Fibroblast of skin of back (primary cell): ENCODE measurements at places on chromosomes 2 and 18.

GRCh38 chr2:29601321-29601720, 320.1 kb downstream of the ALK start:
- DNase-seq = no peak

GRCh38 chr2:164843346-164843911, 1.8 kb upstream of the COBLL1 start:
- no peak for DNase-seq

DNA sequence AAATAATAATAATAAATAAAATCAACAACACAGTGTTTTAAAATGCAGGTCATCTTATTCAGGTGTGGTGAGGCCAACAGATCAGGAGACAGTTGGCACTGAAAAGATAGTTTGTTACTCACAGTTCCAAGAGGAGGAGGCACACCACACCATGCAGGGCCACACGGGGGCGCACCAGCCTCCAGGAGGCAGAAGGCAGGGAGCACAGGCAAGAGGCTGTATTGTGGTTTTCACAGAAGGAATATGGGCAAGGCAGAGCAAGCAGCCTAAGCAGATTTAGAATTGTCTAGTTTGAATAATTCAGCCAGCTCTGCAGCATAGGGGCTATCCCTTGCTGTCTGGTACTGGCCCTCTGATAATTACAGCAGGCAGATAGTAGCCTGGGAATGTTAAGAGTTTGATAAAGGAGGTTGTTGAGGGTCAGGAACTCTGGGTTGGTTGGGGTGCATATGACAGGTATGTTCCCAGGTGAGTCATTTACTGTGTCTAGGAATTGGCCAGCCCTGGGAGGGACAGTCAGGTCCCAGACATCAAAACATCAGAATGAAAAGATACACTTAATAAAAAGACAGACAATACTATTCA, 31.3 kb downstream of the KIAA2012 start:
- DNase-seq = peak; percentile 56

DNA sequence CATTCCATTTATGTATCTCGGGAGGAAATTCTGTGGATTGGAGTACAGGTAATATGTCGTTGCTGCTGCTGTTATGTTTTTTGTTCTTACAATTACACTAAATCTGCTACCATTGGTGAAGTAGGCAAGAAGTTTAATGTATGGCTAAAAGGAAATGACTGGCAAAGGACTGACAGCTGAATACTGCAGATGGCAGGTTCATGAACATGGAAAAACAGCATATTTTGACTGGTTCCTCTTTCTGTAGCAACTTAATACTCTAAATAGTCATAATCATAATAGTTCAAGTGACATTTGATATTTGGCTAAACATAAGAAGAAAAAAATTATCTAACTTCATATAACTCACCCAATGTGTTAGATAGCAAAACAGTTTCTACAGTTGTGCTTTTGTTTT, 84.5 kb upstream of the PGAP1 start:
- no peak for DNase-seq
